HAP-1 (cell line): ENCODE measurements at places on chromosomes 3 and 15.

DNA sequence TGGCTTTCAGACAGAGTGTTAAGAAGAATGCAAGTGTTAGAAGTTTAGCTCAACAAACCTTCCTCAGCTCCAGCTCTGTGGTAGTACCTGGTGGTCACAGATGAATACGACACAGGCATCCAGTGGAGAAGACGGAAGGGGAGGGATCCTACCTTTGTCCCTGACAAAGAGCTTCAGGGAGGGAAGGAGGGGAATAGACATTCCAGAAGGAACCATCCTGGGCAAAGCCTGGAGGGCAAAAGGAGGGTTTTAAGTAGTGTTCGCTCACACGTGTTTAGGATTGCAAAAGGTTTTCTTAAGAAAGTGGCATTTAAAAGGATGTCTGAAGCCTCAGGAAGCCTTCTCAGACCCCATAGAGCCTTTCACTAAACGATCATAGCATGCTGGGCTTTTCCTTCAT is 2.8 kb downstream of the CHCHD4 start:
- DNase-seq, result no peak

DNA sequence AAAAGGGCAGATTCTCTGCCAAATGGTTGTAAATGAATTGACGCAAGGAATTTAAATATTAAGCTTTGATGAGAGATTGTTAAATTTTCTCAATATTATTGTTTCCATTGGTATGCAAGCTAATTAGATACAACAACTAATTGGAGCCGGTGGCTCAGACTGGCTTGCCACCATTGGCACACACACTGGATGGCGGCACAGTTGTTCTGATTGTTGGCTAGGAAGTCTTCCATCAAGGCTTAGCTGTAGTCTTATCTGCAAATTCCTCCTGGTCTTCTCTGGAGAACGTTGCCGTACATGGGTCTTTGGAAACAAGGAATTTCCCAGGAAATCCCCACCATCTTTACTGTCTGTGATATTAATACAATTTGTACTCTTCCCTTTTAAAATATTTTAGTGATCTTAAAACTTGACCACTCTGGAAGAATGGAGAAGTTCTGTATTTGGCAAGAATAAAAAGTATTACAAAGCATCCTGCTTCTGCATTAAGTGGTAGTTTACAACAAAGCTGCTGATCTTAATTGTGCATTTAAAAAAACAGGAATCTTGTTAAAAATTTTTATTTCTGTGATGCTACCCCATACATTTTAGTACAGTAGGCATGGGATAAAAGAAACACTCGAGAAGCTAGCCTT is 126.5 kb downstream of the UBE2E2 start:
- no peak for DNase-seq

DNA sequence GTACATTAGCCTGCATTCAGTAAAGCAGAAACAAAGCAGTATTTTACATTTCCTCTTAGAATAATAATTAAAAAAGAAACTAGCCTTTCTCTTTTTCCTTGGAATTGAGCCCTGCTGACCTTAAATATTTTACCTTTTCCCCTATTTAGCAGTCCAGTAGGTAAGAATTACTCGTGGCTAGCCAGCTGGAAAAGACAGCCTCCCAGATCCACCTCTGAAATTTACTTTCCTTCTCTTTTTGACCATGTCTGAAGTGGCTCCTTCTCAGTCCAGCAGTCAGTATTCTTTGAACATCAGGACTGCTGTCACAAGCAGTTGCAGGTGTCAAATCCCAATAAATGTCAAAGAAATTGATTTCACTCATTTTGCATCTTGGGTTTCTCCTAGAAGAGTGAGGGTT is 311.5 kb upstream of the DCBLD2 start:
- DNase-seq, result no peak

DNA sequence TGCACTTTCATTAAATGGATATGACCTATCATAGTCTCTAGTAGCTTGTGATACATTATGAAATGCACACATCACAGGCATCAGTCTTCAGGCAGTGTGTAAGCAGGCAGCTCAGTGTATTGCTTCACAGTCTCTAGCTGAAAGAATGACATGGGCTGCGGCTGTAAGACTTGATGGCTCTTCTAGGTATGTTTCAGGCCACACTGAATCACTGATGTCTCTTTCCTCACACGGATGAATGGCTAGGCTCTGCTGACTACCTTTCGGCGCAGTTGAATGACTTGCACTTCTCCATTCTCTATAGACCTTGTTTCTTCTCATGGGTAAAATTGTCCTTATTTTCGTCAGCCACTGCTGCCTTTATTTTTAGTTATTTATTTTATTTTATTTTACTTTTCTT is 15.4 kb downstream of the APH1B start:
- DNase-seq, result no peak

GRCh38 chr3:48345946-48346572 is 12.6 kb upstream of the SPINK8 start:
- no peak for DNase-seq

GRCh38 chr3:43104660-43105595 is 951 bp downstream of the POMGNT2 start:
- DNase-seq, result no peak

DNA sequence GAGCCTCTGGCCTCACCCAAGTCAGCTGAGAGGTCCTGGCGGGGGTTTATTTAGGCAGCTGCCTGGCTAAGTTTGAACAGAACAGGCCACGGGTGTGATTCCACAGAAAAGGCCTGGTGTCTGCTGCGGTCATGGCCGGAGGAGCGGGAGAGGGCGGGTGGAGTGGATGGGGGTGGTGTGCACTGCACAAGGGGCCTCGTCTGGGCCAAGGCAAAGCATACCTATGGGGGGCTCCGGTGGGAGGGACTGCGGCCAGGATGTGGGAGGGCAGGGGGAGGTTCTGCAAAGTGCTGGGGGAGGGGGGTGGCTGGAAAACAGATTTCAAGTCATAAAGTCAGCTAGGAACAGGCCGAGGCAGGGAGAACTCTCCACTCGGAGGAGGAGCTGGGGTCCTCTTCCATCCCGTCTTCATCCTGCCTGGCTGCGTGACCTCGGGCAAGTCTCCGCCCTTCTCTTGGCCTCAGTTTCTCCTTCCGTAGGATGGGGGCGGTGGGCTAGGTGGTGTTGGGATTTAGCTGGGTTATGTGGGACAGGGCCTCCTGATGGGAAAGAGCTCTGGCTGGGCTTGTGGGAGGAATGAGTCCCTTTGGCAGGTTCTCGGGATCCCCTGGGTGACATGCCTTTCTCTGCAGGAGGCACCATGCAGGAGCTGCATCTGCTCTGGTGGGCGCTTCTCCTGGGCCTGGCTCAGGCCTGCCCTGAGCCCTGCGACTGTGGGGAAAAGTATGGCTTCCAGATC is 878 bp downstream of the ISLR start:
- peak; percentile 15 for DNase-seq

DNA sequence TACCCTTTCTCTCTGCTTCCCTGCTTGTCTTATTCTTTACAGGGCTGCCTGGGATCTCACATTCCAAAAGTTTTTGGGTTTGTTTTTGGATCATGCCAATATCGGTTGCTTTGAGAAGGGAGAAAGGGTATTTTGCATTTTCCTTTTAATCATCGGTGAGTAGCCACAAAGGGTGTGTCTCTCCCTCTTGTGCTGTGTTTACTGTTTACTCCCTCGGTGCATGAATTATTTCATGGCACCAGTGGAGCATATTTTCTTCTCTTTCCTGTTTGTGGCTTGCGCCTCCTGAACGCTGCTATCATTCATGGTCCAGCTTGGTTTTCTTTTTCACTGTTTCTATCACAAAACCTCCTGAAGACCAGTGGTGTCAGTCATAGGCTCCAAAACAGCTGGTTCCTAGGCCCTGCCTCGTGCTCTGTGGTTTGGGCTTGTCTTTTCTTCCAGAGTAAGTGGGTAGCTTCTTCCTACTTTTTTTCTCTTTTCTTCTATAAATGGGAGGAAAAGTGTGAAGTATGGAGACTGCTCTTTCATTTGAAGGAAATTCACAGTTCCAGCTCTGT is 54.9 kb downstream of the IGF1R start:
- DNase-seq, result no peak
